NCI-H1930 (cell line): ENCODE measurements at places on chromosomes 5 and 9.

- no peak for DNase-seq
Observed at GRCh38 chr9:121670431-121670830, 19.0 kb downstream of the DAB2IP start.

DNA sequence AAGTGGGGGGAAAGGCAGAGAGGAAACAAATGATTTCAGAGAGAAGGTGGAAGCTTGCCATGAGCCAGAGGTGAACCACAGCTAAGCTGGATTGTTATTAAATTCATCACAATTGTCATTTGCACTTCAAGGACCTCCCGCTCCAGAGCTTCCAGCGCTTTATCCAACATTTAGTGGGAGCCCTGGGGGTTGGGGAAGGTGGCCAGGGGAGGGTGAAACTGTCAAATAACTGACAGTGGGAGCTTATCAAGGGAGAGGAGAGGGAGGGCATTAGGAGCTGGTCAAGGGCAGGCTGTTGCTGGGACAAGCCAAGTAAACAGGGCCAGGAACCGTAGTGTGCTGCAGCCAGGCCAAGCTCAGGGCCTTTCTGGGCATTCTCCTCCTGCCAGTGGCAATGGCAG, 71.5 kb downstream of the SIL1 start:
- DNase-seq, result no peak

DNA sequence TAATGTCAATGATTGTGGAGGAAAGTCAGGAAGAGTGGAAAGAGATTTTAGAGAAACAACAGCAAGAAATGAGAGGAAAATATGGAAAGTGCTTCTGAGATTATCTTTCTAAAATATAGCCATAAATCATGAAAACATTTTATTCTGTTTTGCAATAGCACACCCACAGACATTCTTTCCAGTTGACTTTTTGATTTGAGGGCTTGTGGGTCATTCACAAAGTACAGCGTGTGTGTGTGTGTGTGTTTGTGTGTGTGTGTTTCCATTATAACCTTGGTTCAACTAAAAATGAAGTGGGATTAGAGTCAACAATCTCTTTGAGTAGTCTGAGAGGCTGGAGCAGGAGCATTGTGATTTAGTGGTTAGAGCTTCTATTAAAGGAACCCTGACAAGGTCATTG, 116.6 kb upstream of the GAS1 start:
- DNase-seq, result no peak

- no peak for DNase-seq
Observed at GRCh38 chr5:52441768-52442167, 345.9 kb upstream of the ITGA1 start.

- peak; percentile 13 for DNase-seq
Observed at GRCh38 chr9:21402386-21403251, 6.3 kb upstream of the IFNA8 start.

- DNase-seq, result no peak
Observed at GRCh38 chr5:131482617-131483016, 152.4 kb downstream of the RAPGEF6 start.

GRCh38 chr5:79495311-79495710, 18.6 kb downstream of the HOMER1 start:
- DNase-seq, result no peak

DNA sequence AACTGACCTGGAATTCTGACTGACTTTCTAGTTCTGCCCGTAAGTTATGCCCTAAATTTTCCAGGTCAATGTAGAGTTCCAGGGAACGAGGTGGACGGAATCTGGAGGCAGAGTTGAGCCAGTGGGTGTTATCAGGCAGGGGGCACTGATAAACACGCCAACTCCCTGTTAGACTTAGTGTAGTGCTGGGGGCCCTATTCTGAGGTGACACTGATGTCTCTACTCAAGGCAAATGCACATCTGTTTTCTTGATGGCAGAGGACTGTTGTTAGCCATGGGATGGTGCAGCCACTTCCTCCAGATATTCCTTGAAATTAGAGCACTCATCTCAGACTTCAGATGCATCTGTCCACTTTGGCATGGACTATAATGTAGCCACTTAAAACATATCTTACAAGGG, 83.5 kb downstream of the C9orf152 start:
- DNase-seq, result no peak

DNA sequence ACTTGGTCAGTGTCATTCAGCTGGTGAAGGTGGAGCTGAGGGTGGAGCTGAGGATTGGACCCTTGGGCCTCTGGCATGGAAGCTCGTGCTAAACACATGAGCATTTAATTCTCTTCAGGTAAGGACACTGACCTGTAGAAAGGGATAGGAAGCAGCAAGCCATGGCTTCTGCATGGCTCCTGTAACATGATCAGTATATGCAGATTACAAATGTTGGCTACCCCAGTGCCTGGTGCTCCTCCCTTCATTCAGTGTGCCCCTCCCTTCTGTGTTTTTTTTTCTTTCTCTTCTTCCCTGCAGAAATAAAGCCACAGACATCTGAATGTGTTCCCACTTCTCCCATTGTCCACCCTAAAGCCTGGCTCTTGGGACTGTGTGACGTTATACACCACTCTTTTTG, 52.9 kb downstream of the ARHGAP26 start:
- no peak for DNase-seq
